NCI-H187 treated with DMSO at 0.1 percent for 48 hours (cell line): ENCODE measurements at places on chromosomes 1 and 21.

- no peak for DNase-seq
Observed at GRCh38 chr1:23745515-23745914, 2.2 kb downstream of the ELOA start.

GRCh38 chr21:38311765-38312164 lies 55.0 kb downstream of the KCNJ15 start:
- peak; percentile 25 for DNase-seq

DNA sequence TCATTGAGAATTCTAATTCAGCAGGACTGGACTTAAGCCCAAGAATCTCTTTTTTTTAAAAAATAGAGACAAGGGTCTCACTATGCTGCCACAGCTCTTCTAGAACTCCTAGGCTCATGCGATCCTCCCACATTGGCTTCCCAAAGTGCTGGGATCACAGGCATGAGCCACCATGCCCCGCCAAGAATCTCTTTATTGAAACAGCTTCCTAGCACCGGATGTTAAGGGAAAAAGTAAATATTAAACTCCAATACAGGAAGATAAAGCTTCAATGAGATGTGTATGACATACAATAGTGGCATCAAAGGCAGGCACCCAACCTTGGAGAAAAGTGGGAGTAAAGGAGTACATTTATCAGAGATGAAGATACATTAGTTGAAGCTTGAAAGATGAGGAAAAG lies 25.5 kb downstream of the PUM1 start:
- DNase-seq = no peak

DNA sequence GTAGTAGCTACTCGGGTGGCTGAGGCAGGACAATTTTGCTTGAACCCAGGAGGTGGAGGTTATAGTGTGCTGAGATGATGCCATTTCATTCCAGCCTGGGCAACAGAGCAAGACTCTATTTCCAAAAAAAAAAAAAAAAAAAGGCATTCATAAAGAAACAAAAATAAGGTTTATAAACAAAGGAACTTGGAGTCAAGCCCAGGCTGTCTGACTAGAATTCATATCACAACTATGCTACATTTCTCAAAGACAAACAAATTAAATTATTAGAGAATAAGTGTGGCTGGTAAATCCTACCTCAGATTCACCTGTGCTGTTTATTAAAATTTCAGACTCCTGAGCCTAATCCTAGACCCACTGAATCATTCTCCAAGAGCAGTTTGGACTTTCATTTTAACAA lies 4.2 kb downstream of the GCLM start:
- DNase-seq = no peak

GRCh38 chr21:37244501-37245095 lies 22.5 kb downstream of the VPS26C start:
- DNase-seq = no peak
